ENCODE measurements at places on chromosomes 3 and 15.

DNA sequence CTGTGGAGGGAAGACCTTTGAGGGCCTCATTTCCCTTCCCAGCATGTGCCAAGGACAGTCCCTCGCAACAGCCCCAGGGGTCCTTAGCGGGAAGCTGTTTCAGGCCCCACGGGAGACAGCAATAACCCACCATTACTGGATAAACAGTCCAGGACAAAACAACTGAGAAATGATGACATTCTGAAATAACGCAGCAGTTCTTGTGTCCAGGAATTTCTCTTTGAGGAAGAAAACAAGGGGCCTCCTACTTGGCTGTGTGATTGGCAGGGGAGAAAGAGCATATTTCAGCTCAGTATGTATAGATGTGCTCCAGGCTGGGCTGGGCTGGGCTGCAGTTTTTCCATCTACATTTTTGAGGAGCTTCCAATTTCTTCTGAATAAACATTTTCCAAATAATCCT lies 82.2 kb upstream of the THBS1 start:
- DNase-seq, result no peak

DNA sequence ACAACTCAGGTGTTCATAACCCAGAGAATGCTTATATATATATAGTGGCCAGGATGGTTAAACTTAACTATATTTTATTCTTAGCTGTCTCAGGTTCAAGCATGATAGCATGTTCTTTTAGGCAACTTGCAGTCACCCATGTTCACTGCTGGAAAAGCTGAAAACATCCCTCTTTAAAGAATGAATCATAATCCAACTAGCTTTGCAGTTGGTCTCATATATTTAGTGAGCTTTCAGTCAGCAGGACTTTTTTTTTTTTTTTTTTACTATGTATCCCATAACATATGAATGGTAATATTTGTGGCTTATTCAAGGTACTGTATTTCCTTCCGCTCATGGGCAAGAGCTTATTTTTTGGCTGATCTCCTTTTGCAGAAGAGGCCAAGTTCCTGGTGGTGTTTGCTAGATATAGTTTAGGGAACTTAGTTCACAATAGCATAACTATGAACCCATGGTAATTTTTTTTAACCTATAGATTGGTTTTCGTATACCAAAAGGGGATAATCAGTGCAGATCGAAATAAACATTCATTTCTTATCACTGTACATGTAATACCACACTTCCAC lies 77.6 kb downstream of the CMSS1 start:
- no peak for DNase-seq

DNA sequence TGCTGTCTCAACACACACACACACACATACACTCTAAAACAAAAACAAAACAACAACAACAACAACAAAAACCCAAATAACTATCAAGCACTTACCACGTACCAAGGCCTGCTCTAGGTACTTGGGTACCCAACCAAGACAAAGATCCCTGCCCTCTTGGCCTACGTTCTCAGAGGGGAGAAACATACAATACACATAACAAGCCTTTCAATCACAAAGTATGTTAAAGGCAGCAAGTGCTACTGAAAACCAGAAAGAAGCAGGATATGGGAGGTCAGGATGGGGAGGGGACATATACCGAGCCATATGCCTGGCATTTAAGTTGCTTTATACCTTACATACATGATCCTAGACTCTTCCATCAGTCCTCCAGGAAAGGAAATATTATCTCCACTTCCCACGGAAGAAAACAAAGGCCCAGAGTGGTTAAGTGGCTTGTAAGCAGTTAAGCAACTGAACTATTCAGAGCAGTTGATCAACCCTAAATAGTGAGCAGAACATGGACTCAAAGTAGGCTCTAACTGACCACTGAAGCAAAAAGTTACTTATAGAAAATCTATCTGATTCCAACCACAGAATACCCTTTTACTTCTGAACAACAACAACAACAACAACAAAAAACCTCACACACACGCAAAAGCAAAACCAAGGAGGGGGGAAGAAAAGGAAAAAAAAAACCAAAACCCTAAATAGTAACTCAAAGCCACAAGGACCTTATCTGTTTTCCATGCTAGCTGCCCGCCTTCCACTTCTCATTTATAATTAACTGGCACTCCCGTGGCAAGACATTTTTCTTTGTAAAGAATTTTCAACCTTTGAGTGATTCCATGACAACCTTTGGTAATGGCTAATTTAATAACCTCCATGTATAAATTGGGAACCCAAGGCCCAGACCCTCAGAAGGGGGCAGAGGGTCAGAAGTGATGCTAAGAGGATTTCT lies 21.0 kb downstream of the PRICKLE2 start:
- DNase-seq, result no peak

GRCh38 chr3:101868534-101869464 lies 19.5 kb downstream of the NFKBIZ start:
- DNase-seq, result peak; percentile 30

DNA sequence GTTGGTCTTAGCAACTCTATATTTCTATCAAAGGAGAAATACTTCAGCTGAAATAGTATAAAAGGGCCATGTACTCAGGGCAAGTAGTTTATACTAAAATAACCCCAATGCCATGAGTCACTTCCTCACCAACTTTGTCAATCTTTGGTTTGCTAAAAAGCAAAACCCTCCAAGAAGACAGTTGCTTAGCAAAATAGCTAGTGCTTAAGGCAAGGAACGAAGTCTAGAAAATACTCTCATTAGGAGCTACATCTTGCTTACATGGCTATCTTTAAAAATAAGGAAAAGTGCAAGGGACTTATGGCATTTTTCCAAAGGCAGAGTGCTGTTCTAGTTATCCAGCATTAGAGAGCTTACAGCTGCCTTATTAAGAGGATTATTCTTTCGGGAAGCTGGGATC lies 28.4 kb downstream of the P3H2 start:
- DNase-seq, result no peak

All from CD4-positive, alpha-beta T cell treated with Interleukin-21 for 1 hour (primary cell).